ENCODE measurements at places on chromosomes 4 and X. TPM values are rescaled to one million over a fixed set of nuclear protein-coding genes. Genes with fewer than 3 reads are reported as not detected.

DNA sequence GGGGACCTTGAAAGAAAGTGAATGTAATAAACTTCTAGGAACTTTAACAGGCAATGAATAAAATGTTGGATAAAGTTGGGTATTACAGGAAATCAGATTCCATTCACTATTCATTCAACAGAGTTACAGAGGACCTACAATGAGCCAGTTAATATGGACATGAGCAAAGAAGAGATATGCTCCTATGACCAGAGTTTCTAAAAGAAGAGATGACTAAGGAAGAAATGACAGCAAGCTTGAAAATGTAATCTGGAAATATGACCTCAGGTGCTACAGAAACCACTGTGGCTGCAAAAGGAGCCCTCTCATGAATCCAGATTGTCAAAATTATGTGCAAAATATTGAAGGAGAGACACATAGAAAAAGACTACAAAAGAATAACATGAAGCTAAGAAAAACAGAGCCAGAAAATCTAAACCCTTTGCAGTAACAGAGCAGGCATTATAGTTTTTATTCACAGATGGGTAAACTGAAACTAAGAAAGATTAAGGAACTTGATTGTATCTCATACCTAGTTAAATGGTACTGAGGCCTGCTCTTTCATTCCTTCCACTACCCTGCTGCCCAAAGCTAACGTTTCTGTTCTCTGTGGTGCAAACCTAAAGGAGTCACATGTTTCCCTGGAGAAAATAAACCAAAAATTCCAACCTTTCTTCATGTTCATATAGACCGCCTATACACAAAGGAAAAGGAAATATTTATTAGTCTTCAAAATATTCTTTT lies 378.3 kb downstream of the GBA3 start:
- H3K27ac ChIP-seq: no peak overlapping the region
- no peak for DNase-seq
- H3K4me3 ChIP-seq: no peak overlapping the region
- H3K36me3 ChIP-seq: no peaks in the 10 kb centered on the region

DNA sequence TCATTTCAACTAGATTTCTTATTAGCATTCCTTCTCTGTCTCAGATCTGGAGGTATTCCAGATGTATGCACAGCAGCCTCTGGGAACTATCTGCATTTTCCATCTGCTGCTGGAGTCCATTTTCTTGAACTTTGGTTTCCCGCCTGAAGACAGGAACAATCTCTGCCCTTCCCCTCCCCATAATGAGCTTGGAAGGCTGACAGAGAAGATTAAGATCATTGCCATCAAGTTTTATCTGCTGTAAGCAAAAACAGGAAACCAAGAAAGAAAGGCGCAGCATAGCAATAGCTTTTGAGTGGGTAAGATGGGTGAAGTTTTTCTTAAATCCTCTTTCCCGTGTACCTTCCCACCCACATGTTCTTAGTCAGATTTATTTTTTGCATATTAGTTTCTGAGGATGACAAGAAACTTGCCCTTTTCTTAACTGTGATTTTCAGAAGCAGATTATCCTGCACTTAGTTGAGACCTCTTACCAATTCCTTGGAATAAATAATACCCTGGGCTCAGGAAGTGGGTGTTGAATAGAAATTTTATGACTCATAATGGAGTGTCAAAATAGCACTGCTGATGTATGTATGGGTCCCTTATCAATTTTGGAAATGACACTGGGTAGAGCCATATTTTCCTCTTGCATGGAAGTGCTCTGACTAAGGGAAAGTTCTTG lies 78.3 kb downstream of the CT47B1 start:
- H3K36me3 ChIP-seq: no peaks in the 10 kb centered on the region
- H3K27ac ChIP-seq: no peak overlapping the region
- no peak for DNase-seq
- H3K27me3 ChIP-seq: no peaks in the 10 kb centered on the region

DNA sequence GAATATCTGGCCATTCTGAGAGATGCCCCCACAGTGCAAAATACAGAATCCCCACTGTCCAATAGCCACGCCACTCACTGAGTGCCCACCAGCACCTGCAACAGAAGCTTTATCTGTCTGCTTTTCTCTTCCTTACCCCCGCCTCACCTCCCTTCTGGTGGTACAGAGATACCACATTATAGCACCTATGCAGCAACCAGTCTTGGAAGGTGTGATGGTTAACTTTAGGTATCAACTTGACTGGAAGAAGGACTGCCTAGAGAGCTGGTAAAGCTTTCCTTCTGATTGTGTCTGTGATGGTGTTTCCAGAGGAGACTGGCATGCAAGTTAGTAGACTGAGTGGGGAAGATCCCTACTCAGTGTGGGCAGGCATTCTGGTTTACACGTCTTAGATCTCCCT lies 61.8 kb upstream of the TXK start:
- H3K27me3 ChIP-seq: no peaks in the 10 kb centered on the region
- H3K27ac ChIP-seq: no peak overlapping the region
- no peaks in the 10 kb centered on the region for H3K36me3 ChIP-seq
- no peak for DNase-seq

The NKAP gene
- 16.7 TPM for total RNA-seq

The ZMYM3 gene
- 67.6 TPM for total RNA-seq

Measured in testis (tissue), 5 donors.